ENCODE measurements at places on chromosomes 2 and 18. TPM values are rescaled to one million over a fixed set of nuclear protein-coding genes. Genes with fewer than 3 reads are reported as not detected.

Gene CACNB4
- total RNA-seq = 17.3 TPM

Gene SESTD1
- 107 TPM for total RNA-seq

Gene POU3F3
- total RNA-seq = not detected

Gene PMS1
- 21.7 TPM for total RNA-seq

Gene ZNF804A
- 1.3 TPM for total RNA-seq

Gene DYSF
- 41.2 TPM for total RNA-seq

Gene LRRTM4
- 0.77 TPM for total RNA-seq

Gene OSGEPL1
- total RNA-seq = 7.9 TPM

Gene TMEM163
- 31.9 TPM for total RNA-seq

Gene MYOM1
- total RNA-seq = 5.0 TPM

Gene SCYGR6
- not detected for total RNA-seq

Gene CIB4
- not detected for total RNA-seq

Gene SERPINB4
- total RNA-seq = not detected

Gene MGAT4A
- total RNA-seq = 82.0 TPM

Gene FSHR
- total RNA-seq = not detected

Gene RALB
- total RNA-seq = 65.8 TPM

All from lower lobe of right lung (tissue), 2 donors.